Right kidney (tissue), 9 donors: ENCODE measurements at places on chromosomes 3 and 15.

- no peak for DNase-seq
Observed at GRCh38 chr3:136995652-136996051, 37.9 kb downstream of the IL20RB start.

DNA sequence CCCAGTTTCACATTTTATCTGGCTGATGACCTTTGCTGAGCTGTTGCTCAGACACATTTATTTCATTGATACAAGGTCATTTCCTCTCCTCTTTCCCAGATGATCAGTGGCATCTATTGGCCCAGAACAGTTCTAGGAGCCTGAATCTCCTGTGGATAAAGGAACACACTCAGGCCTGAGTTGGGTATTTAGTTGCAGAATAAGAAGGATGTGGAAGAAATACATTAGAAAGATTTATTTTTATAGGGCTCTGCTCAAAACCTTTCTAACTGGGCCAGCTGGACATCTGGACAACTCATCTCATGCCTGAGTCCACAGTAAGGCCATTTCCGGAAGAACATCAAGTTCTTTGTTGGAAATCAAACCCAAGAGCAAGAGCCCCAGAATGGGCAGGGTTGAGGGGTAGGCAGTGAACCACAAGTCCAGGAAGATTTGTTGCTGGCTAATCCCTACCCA is 19.7 kb upstream of the MFGE8 start:
- no peak for DNase-seq

DNA sequence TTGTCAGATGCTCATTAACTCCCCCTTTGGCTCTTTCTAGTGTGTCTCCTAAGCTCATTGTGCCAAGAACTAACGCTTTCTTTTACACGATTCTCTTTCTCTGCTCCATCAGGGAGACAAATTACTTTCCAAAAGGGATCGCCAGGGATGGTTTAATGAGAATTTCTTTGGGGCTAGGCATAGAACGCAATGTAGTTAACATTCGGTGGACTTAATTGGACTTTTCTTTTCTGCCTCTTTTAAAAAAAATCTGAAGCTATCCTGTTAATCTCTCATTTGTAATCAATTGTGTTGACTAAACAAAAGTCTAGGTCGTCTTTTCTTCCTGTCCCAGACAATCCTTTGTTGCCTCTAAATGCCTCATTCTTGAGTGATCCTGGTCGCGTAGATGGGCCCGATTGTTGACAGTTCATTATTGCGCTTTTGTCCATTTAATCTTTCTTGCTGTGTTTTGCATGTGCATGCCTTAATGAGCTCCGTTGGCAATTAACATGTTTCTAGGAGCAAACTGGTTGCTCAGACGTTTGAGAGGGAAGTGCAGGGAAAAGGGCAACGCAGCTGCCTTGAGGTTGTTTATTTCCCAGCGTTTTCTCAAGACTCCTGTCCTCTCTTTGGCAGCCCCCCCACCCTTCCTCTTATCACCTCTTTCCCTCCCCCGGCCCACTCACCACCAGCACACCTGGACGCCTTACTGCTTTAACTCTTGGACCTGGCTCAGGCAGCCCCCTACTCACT is 7.8 kb downstream of the FEZF2 start:
- DNase-seq: no peak

GRCh38 chr3:134697830-134698689 is 47.2 kb upstream of the KY start:
- DNase-seq: no peak
